ENCODE measurements at places on chromosomes 2 and 18.

DNA sequence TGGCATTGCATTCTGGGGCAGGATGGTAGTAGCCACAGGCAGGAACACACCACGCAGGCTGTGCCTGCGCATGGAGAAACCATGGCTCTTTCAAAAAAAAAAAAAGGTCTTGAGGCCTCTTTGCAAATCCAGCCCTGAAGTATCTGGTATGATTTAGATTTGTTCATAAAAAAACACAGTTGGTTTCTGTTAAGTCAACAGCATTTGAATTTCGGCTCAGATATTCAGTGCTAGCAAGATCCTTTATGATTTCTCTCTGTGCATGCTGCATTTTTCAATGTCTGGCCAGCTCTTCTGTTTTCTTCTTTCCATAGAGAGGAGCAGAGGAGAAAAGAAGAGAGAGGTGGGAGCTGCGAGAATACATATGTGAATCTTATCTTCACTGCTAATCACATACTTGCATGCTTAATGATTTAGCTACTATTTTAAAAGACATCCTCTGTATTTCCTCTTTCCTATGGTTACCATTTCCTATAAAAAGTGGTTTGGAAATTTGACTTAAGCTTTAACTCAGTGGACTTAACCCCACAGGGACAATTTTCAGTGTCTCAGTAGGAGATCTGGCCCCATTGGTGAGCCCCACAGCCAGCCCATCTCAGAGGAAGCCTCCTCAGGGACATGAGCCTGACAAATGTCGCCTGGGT, 214.3 kb upstream of the APCDD1 start:
- no peaks in the 10 kb centered on the region for H3K27me3 ChIP-seq
- H3K4me3 ChIP-seq, result no peak overlapping the region
- H3K4me1 ChIP-seq, result peaks cover 31% of the 10 kb centered on the region
- H3K36me3 ChIP-seq, result no peaks in the 10 kb centered on the region

- H3K36me3 ChIP-seq, result no peaks in the 10 kb centered on the region
- no peak overlapping the region for H3K4me3 ChIP-seq
- H3K27ac ChIP-seq, result no peak overlapping the region
- no peaks in the 10 kb centered on the region for H3K27me3 ChIP-seq
- H3K4me1 ChIP-seq, result peaks cover 22% of the 10 kb centered on the region
Measured at GRCh38 chr2:67130531-67131256, 266.4 kb upstream of the ETAA1 start.

- no peak overlapping the region for H3K4me3 ChIP-seq
- H3K27ac ChIP-seq, result no peak overlapping the region
- peak; percentile 42 for DNase-seq
- H3K36me3 ChIP-seq, result no peaks in the 10 kb centered on the region
- H3K4me1 ChIP-seq, result no peaks in the 10 kb centered on the region
Measured at GRCh38 chr2:10271509-10271908, 31.2 kb upstream of the HPCAL1 start.

GRCh38 chr2:161992531-161992930, 81.5 kb downstream of the DPP4 start:
- no peak overlapping the region for H3K4me3 ChIP-seq
- no peak for DNase-seq
- no peaks in the 10 kb centered on the region for H3K4me1 ChIP-seq
- H3K36me3 ChIP-seq, result no peaks in the 10 kb centered on the region
- H3K27ac ChIP-seq, result no peak overlapping the region
- no peaks in the 10 kb centered on the region for H3K27me3 ChIP-seq

DNA sequence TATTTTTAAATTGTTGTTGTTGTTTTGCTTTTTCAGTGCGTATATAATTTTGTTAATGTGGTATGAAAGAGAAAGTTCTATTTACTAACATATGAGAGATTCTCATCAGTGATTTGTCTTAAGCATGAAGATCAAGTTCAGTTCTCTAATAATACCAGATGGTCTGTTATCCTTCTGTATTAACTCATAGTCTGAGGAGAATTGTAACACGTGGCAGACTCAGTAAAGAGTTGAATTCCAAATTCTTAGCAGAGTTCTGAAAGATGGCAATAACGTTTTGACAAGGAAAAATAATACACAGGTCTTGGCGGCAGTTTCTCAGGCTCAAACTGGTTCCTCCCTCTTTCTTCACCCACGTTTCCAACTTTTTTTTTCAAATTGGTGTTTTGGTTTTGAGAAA, 17.2 kb upstream of the COL3A1 start:
- no peak overlapping the region for H3K27ac ChIP-seq
- DNase-seq, result no peak
- H3K4me3 ChIP-seq, result no peak overlapping the region
- H3K27me3 ChIP-seq, result no peaks in the 10 kb centered on the region

DNA sequence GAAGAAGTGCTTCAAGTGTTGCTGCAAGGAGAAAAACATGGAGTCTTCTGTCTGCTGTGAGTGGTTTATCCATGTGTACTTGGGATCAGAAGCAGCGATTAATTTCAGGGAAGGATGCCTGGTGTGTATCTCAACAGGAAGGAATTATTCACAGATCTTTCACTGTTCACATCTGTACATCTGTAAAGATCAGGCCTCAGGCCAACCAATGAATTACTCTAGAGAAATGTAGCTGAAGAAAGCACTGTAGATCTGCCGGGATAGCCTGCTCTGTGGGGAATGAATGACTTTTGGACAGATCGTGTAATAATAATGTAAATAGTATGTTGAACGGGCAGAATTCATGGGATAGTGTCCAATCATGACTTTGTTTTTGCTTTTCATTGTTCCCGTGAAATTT, 54.0 kb upstream of the SPP2 start:
- H3K27ac ChIP-seq, result no peak overlapping the region
- no peak for DNase-seq
- no peak overlapping the region for H3K4me3 ChIP-seq
- H3K27me3 ChIP-seq, result peaks cover 3% of the 10 kb centered on the region
- H3K4me1 ChIP-seq, result peaks cover 16% of the 10 kb centered on the region
- peaks cover 5% of the 10 kb centered on the region for H3K36me3 ChIP-seq

GRCh38 chr2:240128608-240129145, 7.4 kb downstream of the COPS9 start:
- no peaks in the 10 kb centered on the region for H3K27me3 ChIP-seq
- H3K36me3 ChIP-seq, result peaks cover 6% of the 10 kb centered on the region
- DNase-seq, result peak; percentile 37
- no peak overlapping the region for H3K4me3 ChIP-seq

GRCh38 chr2:58862244-58862643, 621.1 kb upstream of the FANCL start:
- no peaks in the 10 kb centered on the region for H3K36me3 ChIP-seq
- DNase-seq, result no peak
- H3K27ac ChIP-seq, result no peak overlapping the region
- H3K4me1 ChIP-seq, result no peaks in the 10 kb centered on the region
- H3K27me3 ChIP-seq, result no peaks in the 10 kb centered on the region

- H3K36me3 ChIP-seq, result no peaks in the 10 kb centered on the region
- H3K4me1 ChIP-seq, result no peaks in the 10 kb centered on the region
- no peaks in the 10 kb centered on the region for H3K27me3 ChIP-seq
- DNase-seq, result no peak
Measured at GRCh38 chr2:140529706-140530105, 1601.1 kb downstream of the LRP1B start.

- peaks cover 12% of the 10 kb centered on the region for H3K27me3 ChIP-seq
- H3K27ac ChIP-seq, result no peak overlapping the region
- peaks cover 4% of the 10 kb centered on the region for H3K4me1 ChIP-seq
- no peaks in the 10 kb centered on the region for H3K36me3 ChIP-seq
- H3K4me3 ChIP-seq, result peak overlapping the region; percentile 91
Measured at GRCh38 chr2:162342841-162343240, 1.1 kb upstream of the GCA start.

GRCh38 chr2:112812318-112813267, 24.0 kb downstream of the IL1B start:
- no peak for DNase-seq
- peaks cover 36% of the 10 kb centered on the region for H3K4me1 ChIP-seq
- H3K4me3 ChIP-seq, result no peak overlapping the region
- H3K36me3 ChIP-seq, result no peaks in the 10 kb centered on the region
- H3K27me3 ChIP-seq, result no peaks in the 10 kb centered on the region

DNA sequence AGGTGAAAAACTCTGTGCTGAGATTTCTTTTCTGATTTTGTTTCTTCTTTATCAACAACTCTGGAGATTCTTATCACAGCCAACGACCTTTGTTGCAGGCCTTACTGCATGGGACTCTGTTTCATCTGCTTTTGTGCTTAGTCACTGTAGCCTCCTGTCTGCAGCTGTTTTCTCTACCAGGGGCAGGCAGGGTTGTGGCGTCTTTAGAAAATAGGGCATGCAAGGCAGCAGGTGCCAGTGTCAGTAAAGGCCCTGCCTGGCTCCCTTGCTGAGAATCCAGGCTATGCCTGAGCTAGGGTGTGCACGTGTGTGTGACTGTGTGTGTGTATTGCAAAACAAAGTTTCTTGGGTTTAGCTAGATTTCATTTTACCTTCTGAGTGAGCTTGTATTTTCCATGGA, 14.6 kb upstream of the SLC9A2 start:
- H3K4me3 ChIP-seq, result no peak overlapping the region
- H3K27ac ChIP-seq, result peak overlapping the region; percentile 22
- H3K4me1 ChIP-seq, result no peaks in the 10 kb centered on the region
- DNase-seq, result no peak
- H3K36me3 ChIP-seq, result no peaks in the 10 kb centered on the region
- H3K27me3 ChIP-seq, result no peaks in the 10 kb centered on the region

- peaks cover 52% of the 10 kb centered on the region for H3K36me3 ChIP-seq
- DNase-seq, result no peak
- no peak overlapping the region for H3K4me3 ChIP-seq
- no peak overlapping the region for H3K27ac ChIP-seq
Measured at GRCh38 chr2:101837354-101837753, 139.8 kb downstream of the MAP4K4 start.

DNA sequence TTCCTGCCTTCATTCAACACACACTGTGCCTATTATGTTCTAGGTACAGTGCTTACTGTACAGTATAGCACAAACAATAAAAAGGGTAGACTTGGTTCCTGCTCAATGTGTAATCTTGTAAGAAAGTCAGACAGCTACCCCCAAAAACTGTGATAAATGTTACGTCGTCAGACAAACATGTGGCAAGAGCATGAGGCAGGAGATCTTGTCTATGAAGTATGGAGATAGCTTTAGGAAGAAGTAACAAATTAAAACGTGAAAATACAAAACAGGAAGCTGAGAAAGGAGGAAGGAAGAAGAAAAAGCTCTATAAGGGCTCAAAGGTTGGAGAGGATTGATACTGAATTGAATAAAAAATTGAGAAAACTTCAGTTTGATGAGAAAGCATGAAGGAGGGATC, 276.2 kb upstream of the HNRNPA3 start:
- H3K4me3 ChIP-seq, result no peak overlapping the region
- DNase-seq, result no peak
- H3K27ac ChIP-seq, result no peak overlapping the region
- no peaks in the 10 kb centered on the region for H3K36me3 ChIP-seq
- peaks cover 67% of the 10 kb centered on the region for H3K27me3 ChIP-seq

DNA sequence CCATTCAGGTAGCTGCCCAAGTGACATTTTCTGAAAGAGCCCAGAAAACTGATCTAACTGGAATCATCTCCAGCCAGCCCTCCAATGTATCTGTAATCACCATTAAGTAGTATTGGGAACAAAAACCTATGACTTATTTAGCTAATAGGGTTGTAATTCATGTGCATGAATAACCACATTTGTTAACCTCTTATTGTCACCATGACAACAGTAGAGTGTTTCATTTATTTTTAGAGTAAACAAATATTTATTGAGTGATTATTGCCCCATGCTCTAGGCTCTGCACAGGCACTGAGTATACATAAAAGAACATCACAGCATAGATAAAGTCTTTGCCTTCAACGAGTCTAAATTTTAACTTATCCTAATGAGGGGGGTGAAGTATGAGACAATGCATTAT, 265.4 kb upstream of the UBE2E3 start:
- no peaks in the 10 kb centered on the region for H3K36me3 ChIP-seq
- H3K27ac ChIP-seq, result no peak overlapping the region
- H3K4me3 ChIP-seq, result no peak overlapping the region
- H3K4me1 ChIP-seq, result no peaks in the 10 kb centered on the region
- no peak for DNase-seq

DNA sequence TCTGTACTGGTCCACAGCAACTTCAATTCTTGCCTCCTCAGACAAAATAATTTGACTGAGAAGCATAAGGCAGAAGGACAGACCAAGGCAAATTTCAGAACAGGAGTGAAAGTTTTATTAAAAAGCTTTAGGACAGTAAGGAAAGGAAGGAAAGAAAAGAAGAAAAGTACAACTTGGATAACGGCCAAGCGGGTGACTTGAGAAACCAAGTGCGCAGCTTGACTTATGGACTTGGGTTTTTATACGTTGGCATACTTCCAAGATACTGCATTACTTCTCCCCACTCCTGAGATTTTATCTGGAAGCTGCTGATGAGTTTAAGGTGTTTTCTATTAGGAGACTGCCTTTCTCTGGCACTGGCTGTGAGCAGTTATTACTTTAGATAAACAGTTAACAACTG, 64.7 kb downstream of the CCDC178 start:
- no peak overlapping the region for H3K27ac ChIP-seq
- peaks cover 12% of the 10 kb centered on the region for H3K4me1 ChIP-seq
- no peak overlapping the region for H3K4me3 ChIP-seq

DNA sequence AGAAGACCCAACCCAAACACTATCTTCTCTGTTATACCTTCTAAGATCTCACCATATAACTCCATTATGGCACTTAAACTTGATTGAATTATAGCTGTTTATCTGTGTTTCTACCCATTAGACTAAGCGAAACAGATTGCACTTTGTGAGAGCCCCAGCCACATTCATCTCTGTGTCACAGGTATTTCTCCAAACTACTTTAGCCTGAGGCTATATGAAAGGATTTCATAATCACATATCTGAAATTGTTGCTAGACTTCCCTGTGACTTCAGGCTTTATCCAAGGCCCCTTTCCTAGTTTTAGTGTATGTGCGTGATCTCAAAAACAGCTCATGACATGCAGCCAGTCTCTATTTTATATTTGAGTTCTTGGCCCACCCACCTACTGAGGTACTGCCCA, 745.0 kb upstream of the ACVR2A start:
- no peaks in the 10 kb centered on the region for H3K36me3 ChIP-seq
- peaks cover 4% of the 10 kb centered on the region for H3K4me1 ChIP-seq
- DNase-seq, result no peak
- H3K4me3 ChIP-seq, result peak overlapping the region; percentile 40

DNA sequence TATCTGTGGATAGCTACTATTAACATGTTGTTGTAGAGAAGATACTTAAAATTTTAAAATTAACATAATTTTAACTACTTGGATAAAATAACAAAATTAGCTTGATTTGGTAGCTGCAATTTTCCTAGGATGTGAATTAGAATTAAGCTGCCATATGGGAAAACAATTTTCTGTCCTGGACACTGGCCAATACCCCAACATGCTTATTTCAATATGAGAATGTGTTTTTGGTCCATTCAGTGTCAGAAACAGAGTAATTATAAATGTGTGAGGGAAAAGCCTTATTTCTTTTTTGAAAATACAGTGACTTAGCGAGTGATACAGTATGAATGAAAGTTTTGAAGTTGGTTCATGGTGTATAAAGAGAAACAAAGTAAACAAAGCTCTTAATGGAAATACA, 948.3 kb upstream of the GYPC start:
- H3K36me3 ChIP-seq, result no peaks in the 10 kb centered on the region
- no peak for DNase-seq
- no peaks in the 10 kb centered on the region for H3K27me3 ChIP-seq
- H3K27ac ChIP-seq, result no peak overlapping the region
- no peak overlapping the region for H3K4me3 ChIP-seq
- H3K4me1 ChIP-seq, result no peaks in the 10 kb centered on the region

Data from type B pancreatic cell (in vitro differentiated cells).